ENCODE measurements at places on chromosomes 2 and 18.

- no peak for DNase-seq
These were observed 107.8 kb upstream of the ST3GAL5 start for GRCh38 chr2:85996591-85996990.

DNA sequence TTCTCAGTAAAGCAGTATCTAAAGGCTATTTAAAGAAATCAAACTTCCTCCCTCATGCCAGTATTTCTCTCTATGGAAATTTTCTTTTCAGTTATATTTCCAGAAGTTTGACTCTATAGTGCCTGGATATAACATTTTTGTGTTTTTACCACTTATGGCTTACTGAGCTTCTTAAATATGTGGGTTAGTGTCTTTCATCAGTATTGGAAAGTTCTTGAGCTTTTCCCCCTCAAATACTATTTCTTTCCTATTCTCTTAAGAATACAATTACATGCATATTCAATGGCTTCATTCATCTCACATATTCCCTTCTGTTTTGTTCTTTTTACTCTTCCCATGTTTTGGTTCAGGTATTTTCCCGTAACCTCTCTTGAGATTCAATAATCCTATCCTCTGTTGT lies 432.0 kb downstream of the SETBP1 start:
- DNase-seq: no peak

GRCh38 chr2:3180082-3180908 lies 197.3 kb downstream of the EIPR1 start:
- no peak for DNase-seq

- no peak for DNase-seq
These were observed 589.9 kb downstream of the XIRP2 start for GRCh38 chr2:167478196-167478595.

GRCh38 chr2:128316777-128317180 lies 1.9 kb downstream of the HS6ST1 start:
- no peak for DNase-seq

GRCh38 chr2:43905371-43905803 lies 66.6 kb downstream of the ABCG8 start:
- no peak for DNase-seq

DNA sequence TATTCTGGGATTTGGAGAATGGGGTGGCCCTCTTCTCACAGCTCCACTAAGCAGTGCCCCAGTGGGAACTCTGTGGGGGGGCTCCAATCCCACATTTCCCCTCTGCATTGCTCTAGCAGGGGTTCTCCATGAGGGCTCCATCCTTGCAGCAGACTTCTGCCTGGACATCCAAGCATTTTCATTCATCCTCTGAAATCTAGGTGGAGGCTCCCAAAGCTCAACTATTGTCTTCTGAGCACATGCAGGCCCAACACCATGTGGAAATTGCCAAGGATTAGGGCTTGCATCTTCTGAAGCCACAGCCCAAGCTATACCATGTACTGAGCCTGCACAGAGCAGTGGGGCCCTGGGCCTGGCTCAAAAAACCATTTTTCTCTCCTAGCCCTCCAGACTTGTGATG lies 162.4 kb upstream of the CWC22 start:
- no peak for DNase-seq

DNA sequence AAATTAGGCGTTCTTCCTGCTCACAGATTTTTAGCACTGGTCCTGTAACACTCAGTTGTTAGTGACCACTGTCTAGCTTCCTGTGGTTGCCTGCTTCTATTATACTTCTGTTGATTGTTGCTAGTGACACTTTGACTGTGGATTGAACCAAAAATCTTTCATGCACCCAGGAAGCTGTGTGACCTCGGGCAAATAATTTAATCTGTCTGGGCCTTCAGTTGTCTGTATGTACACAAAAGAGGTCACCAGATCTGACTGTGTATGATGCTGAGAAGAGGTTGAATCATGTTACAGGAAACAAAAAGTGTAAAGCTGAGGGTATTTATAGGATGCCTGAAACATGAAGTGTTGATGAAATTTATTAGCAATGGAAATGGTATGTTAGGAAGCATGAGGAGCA lies 12.7 kb downstream of the ICOS start:
- DNase-seq: no peak

- no peak for DNase-seq
These were observed 228.4 kb upstream of the MEX3C start for GRCh38 chr18:51425889-51426288.

DNA sequence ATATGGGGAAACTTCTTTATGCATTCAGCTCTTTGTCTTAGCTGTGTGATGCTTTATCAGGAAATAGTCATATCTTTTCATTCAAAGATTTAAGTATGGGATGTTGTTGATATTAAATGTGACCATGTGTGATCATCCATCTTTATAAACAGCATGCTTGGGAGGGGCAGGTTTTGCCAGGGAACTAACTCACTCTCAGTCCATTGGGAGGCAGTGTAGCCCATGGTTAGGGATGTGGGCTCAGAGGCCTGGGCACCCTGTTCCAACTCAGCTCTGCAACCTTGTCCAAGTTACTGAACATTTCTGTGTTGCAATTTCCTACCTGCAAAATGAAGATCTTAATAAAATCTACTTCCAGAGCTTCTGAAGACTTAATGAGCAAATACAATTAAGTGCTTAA lies 92.0 kb upstream of the BCL2L11 start:
- DNase-seq: no peak

DNA sequence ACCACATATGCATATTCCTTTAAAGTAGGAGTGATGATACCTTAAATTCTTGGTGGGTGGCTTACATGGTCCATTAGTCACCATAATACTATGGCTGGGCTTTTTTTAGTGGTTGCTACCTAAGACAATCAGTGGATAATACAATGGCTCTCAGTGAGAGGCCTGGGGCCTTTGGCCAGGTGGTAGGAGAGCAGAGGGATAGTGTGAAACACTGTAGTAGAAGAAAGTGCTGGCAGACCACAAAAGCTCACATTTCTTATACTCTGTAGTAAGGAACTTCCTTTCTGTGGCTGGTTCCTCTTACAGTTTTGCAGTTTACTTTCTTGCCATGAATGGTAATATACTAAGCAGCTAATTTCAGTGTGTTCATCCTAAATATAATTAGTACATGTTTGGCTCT lies 583.5 kb downstream of the XIRP2 start:
- DNase-seq: no peak

DNA sequence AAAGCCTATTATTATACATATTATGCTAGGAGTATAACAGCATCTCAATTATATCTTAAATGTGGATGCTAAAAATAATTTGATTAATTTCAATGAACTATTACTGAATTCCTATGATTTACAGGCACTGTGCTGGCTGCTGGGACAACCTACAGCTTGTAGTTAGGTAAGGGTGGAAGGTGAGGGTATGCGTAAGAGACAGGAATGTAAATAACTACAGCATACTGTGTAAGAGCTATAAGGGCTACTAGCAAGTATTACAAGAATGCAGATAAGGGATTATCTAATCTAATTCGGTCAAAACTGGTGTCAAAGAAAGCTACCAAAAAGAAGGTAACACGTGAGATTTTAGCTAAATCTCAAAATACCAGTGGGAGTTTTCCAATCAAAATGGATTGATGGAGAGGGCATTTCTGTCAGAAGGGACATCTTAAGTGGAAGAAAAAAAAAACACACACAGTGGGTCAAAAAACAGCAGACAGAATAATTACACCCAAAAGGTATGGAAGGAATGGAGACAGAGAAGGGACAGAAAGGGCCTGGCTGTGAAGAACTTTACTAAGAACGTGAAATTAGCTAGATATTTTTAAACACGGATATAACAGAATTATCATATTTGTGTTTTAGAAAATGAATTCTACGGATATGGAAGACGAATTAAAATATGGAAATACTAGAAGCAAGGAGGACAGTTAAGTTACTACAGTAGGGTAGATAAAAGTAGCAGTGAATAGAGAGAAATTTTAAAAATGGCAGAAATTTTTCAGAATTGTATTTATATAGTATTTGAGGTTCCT lies 47.1 kb downstream of the STRN start:
- no peak for DNase-seq

DNA sequence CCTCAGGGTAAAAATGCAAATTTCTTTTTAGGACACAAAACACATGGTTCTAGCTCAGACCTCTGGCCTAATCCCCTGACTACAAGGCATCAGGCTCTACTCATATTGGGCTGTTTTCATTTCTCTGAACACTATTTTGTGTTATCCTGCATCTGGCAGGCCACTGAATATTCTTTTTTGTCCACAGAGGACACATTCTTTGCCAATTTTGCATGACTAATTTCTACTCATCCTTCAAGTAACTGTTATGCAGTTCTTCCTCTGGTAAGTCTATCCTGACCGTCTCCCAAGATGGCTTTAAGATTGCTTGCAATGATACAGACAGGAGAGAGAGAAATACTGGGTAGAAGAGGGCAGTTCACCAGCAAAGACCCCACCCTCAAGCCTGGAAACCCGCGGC lies 107.6 kb upstream of the RGPD4 start:
- DNase-seq: no peak

- DNase-seq: peak; percentile 31
These were observed 664.9 kb downstream of the KCNJ3 start for GRCh38 chr2:155363349-155363888.

DNA sequence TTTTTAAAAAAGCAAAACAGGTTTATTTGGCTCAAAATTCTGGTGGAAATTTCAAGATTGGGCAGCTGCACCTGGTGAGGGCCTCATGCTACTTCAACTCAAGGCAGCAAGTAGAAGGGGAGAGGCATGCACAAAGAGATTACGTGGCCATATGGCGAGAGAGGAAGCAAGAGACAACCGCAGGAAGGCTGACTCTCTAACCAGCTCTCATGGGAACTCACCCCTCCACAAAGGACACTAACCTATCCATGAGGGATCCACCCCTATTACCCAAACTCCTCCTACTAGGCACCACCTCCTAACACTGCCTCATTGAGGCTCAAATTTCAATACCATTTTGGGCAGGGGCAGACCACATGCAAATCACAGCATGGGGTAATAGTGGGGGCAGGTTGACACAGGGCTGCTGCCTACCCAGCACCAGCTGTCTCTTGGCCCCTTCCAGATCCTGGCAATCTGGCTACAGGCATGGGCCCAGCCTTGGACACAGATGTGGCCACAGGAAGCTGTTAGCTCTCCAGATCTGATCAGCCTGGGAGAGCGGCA lies 2.0 kb upstream of the CAPN10 start:
- no peak for DNase-seq

- no peak for DNase-seq
These were observed 36.2 kb upstream of the BMP10 start for GRCh38 chr2:68907232-68907919.

- DNase-seq: no peak
These were observed 62.8 kb upstream of the SLC39A10 start for GRCh38 chr2:195594248-195594647.

DNA sequence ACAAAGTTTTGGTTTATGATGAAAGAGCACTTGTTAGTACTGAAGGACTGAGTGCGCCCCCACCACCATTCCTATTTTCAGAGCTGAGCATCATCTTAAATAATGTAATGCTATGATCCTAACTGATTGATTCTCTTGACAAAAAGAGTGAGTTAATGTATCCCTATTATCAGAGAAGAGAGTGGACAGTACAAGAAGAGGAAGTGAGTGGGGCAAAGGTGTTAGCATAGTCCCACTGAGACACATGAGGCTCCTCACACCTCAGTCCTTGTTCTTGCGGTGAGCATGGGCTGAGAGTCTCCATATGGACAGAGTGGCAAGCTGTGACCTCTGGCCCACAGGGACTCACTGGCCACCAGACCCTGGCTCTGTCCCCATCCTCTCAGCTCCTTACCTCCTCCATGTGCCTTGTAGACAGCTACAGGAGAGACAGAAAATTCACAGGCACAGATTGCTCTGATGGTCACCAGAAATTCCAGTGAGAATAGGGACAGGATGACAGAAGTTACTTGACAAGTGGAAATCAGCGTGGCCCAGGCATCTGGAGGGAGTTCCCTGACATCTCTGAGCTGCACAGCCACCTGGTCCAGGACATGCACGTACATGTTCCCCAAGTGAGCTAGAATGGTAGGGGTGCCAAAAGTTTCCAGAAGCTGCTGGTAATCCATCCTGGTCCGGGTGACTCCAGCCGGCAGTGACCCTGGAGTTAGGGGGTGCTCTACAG lies 32.6 kb downstream of the NAPG start:
- DNase-seq: no peak

All from SK-N-DZ (cell line).